ENCODE measurements at places on chromosomes 3 and 15.

DNA sequence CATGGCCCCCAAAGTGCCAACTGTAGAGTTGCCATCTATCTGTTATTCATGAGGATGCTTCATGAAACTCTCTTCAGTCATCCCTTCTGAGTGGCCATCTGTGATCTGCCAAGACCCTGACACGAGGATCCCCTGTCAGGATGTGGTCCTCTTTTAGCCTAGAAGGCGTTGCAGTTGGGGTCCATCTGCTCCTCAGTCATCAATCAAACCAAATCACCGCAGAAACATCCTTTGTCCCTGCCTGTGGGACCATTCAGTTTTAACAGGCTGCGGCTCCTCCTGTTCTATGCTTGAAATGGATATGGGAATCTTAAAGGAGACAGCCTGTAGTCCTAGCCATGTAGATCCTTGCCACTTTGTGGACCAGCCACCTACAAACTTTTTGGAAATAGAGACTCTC, 5.9 kb upstream of the RPS27L start:
- no peak for DNase-seq

- no peak for DNase-seq
Measured at GRCh38 chr15:74794248-74794969, 12.5 kb downstream of the CSK start.

GRCh38 chr3:87626546-87626945, 350.2 kb upstream of the POU1F1 start:
- no peak for DNase-seq

- no peak for DNase-seq
Measured at GRCh38 chr3:14467814-14468620, 65.6 kb downstream of the SLC6A6 start.

DNA sequence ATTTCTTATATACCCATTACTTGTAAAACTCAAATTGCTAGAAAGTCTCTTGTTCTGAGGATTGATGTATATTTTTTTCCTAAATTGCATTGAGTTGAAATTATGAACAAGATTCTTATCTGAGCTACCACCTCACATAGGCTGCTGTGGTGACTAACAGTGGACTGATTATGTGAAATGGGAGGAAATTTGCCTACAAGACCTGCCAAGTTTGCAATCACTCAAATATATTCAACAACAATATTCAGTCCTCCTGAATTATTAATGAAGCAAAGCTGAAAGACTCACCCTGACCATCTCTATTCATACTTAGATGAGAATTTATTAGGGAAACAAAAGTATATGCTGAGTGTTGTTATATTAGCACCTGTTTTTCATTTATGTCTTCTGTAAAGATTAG, 412.6 kb upstream of the SEMA6D start:
- no peak for DNase-seq

- no peak for DNase-seq
Measured at GRCh38 chr15:66617137-66618090, 51.6 kb upstream of the LCTL start.

- DNase-seq = no peak
Measured at GRCh38 chr15:25579127-25579526, 140.3 kb upstream of the UBE3A start.

GRCh38 chr3:178336336-178336735, 199.9 kb upstream of the KCNMB2 start:
- DNase-seq = no peak

DNA sequence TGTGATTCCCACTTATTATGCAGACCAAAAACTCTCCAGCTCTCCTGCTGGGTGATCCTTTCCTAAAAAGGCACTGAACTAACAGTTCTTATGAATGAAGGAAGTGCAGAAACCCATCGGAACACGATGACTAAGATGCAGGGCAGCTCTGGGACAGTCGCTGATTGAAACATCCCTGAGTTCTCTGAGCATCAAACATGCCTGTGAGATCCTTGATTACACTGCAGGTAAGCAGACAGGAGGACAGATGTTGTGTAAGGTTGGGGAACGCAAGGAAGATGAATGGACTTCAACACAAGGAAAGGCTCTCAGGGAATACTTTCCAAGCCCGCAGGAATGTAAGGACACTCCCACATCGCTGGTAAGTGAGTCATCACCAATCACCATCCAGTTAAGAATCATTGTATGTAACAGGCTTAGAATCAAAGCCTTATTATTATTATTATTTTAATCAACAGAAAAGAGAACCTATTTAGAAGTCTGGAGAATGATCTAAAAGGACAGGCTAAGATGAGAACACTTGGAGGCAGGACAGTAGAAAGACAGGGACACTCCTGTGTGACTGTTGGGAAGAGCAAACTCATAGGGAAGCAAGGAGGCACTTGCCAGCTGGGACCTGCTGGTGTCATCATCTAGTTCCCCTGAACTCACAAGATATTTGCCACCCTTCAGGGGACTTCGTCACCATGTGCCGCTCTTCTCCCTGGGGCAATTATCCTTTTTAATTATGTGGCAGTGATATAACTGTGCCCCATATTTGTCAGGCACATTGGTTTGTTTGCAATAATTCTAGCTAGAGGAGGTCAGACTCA, 26.0 kb downstream of the TMEM158 start:
- no peak for DNase-seq
